CD4-positive, alpha-beta T cell treated with Interleukin-17A for 4 hours (primary cell): ENCODE measurements at places on chromosomes 12 and 14.

DNA sequence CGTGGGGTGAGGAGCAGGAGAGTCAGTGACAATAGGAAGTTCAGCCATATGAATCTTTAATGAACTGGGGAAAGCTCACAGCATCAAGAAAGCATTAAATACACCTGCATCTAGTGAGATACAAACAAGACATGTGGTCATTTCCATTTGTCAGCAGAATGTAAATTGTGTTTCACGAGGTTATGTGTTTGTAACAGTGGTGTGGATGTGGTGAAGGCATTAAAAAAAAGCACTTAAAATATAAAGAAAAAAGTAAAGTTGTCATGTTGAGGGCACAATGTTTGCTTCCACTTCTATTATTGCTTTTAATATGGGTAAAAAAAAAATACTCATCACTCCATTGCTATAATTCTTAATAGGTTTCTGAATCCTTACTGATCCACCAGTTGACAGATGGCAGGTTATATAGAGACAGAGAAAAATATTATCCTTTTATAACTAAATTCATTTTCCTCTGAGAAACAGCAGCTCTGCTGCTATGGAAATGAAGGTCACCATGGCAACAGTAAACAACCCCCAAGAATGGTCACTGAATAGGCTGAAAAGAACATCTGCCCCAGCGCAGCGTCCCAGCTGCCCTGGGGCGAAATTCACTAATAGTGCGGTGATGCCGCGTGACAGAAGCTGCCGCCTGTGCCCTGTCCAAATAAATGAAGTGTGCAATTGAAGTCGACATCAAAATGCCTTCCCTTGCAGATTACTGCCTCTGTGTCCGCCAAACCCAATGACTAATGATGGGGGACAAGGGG lies 226.1 kb downstream of the FOXN3 start:
- no peak for DNase-seq

DNA sequence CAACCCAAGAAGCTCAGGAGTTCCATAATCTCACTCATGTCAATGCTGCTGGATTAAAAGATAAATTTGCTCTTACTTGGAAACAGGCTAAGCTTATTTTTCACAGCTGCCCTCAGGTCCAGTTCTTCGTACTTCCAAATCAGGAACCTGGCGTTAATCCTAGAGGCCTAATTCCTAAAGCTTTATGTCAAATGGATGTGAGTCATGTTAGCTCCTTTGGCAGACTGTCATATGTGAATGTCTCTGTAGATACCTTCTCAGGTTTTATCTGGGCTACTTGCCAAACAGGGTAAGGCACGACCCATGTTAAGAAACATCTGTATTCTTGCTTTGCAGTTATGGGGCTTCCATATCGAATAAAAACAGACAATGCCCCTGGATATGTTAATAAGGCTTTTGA lies 504.6 kb downstream of the ALG10 start:
- DNase-seq, result no peak

DNA sequence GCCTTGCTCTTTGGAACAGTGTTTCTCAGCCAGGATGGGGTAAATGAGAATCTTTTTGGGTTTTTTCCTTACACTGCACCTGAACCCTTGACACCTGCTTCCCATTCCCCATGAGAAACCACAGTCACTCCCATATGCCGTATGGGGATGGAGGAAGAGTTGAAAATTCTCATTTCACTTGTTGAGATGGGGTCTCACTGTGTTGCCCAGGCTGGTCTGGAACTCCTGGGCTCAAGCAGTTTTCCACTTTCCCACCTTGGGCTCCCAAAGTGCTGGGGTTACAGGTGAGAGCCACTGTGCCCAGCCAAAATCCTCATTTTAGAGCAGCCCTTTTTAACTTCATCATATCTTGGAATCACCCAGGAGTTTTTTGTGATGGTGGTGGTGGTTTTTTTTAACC lies 3.7 kb downstream of the MVK start:
- DNase-seq, result no peak

DNA sequence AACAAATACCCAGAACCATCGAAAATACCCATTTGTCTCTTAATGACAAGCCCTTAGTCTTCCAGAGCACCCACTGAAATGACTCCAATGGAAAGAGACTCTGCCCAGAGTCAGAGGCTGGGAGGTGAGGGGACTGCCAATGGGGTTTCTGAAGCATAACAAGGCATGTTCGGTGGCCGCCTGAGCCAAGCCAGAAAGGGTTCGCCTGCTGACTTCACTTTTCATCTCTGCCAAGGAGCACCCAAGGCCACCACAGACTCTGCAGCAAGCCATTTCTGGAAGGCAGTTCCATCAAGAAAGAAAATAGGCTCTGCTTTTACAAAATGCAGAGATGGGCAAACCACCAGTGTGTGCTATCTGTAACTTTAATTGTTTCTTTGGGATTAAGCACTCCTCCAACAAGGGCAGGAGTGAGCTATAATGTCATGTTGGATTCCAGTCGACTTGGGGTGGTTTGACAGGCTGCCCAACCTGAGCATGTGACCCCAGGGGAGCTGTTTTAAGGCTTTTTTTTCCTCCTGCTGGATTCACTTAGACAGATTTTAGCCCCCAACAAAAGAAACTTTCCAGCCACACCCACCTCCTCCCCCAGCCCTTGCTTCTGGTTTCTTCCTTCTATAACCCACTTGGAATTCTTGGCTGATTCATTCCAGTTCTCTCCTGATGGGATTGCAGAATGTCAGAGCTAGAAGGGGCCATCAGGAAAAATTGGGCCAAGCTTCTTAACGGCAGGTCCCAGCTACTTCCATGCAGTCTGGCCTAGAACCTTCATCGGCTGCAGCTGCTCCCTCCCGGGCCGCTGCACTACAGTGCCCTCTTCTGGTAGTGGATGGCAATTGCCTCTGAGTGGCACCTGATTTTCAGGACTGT lies 24.1 kb downstream of the CKAP4 start:
- peak; percentile 77 for DNase-seq

GRCh38 chr12:111444925-111445725 lies 39.4 kb downstream of the SH2B3 start:
- peak; percentile 76 for DNase-seq

DNA sequence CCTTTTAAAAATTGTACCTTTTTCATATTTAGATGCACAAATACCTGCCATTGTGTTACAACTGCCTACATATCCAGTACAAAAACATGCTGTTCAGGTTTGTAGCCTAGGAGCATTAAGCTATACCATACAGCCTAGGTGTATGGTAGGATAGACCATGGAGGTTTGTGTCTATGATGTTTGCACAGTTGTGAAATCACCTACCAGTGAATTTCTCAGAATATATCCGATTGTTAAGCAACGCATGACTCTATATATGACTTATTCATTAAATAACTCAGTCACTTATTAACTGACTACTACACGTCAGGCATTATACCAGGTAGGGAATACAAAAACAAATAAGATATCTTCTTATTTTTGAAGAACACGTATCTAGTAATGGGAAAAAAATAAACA lies 26.2 kb upstream of the ETNK1 start:
- no peak for DNase-seq

DNA sequence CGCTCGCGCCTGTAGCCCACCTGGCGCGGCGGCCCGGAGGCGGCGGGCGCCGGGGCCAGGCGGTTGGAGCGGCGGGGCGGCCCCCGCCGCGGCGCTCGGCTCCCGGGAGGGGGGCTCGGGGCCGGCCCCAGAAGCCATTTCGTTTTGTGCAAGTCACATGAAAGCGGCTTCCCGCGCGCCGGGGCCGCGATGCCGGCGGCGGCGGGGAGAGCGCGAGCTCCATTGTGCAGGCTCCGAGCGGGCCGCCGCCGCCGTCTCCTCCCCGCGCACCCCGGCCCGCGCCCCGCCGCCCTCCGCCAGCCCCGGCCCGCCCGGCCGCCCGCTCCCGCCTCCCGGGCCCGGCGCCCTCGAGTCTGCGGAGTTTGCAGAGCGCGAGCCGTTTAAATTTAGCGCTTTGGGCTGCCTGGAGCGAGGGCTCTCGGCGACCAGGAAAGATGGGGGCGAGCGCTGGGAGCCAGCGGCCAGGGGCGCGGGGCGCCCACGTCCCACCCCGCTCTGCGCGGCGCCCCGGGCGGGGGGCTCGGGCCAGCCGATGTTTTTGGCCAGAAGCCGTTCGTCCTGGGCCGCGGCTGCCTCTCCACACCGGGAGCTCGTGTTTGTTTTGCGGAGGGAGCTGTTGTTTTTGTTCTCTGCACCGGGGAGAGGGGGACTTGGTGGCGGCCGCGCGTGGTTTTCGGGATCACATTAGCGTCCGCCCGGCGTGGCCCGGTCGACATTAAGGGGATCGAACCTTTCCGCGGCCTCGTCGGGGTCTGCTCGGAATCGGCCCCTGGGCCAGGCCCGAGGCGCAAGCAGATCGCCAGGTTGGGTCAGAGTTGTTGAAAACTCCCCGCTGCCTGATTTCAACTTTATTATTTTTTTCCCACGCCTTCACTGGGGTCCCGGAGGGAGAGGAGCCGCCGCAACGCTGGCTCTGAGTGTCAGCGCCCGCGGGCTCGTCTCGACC lies 982 bp downstream of the BCL7A start:
- DNase-seq, result peak; percentile 52

DNA sequence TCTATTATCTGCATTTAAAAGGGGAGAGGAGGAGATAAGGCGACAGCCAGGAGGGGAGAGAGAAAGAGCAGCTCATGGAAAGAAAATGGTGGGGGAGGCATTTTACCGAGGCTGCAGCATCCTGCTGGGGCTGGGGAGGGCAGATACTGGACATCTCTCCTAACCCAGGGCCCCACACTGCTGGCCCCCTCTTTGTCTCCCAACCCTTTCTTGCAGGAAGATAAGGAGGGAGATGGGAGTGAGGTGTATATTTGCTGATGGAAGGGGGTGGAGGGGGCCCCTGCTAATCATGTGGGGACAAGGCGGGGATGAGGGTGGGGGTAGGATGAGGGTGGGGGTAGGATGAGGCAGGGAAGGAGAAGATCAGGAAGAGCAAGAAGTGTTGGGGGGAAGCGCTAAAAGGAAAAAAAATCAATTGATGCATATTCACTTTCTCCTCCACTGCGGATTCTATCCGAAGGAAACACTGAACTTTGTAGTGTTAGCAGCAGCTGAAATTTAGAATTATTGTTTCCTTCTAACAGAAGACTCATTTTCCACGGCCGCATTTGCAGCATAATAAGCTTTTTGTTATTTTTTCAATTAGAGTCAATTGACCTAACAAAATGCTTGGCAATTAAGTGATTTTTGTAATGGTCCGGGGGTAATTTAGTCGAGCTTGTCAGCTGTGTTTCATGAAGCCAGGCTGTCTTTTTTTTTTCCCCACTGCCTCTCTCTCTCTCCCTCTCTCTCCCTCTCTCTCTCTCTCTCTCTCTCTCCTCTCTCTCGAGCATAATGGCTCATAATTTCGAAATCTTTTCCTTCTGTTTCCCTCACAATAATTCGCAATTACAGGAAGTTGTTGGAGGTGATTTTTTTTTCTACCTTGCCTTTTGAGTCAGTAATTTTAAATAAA lies 1134.6 kb downstream of the BCL11B start:
- DNase-seq, result peak; percentile 19

- no peak for DNase-seq
Measured at GRCh38 chr14:85533023-85533860, 3.3 kb downstream of the FLRT2 start.

DNA sequence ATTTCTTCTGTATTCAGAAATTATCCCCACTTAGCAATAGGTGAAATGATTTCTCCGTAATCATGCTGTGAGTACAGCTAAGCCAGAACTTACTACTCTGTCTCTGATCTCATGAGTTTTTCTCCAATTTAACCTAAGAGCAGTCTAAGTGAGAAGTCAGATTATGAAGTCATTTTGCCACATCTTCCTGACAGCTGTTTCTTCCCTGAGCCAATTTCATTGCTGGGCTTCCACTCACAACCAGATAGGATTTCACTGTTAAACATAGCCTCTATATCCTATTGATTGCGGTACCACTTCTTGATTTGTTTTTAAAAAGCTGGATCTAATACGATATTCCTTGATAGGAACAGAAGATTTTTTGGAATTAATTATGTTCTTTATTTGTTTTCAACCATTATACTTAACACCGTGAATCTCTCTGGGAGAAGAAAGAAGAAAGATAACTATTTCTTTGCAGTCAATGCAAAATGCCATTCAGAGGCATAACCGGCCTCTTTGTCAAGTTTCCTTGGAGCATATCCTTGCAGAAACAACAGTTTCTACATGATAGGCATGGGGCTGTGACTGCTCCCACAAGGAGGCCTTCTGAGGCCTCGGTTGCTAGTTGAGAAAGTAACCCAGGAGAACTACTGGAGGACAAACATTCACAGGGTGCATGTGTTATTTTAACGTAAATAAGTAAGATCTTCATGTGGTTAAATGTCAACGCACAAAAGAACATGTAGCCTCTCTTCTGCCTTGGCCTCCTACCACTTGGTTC lies 212.2 kb downstream of the NPAS3 start:
- no peak for DNase-seq

DNA sequence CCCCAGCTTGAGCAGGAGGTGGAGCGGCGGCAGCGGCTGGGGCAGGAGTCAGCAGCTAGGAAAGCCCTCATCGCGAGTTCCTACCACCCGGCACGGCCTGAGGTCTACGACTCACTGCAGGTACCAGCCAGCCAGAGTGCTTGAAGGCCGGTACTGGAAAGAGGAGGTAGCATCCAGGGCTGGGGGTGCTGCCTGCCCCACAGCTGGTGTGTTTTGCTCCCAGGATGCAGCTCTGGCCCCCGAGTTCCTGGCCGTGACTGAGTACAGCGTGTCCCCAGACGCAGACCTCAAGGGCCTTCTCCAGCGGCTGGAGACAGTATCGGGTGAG lies 1.6 kb downstream of the OGFOD2 start:
- DNase-seq, result no peak

DNA sequence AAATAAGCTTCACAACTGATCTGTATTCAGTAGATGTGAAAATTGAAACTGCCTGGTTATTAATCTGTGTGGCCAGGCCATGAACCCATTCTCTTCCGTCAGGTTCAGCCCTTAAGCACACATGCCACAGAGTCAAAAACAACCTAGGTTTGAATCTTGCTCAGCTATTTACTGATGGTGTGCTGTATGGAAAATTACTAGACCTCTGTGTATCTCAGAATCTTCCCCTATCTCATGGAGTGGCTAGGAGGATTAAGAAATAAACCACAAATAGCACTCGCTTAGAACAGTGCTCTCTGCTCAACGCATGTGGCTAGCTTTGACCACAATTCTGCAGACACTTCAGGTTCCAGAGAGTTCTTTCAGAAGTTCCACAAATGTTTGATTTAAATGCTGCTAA lies 240.7 kb upstream of the PLEKHG7 start:
- DNase-seq, result peak; percentile 7

GRCh38 chr12:89369166-89369565 lies 16.9 kb upstream of the DUSP6 start:
- no peak for DNase-seq

- DNase-seq, result no peak
Measured at GRCh38 chr14:74508844-74509428, 15.4 kb downstream of the ISCA2 start.

DNA sequence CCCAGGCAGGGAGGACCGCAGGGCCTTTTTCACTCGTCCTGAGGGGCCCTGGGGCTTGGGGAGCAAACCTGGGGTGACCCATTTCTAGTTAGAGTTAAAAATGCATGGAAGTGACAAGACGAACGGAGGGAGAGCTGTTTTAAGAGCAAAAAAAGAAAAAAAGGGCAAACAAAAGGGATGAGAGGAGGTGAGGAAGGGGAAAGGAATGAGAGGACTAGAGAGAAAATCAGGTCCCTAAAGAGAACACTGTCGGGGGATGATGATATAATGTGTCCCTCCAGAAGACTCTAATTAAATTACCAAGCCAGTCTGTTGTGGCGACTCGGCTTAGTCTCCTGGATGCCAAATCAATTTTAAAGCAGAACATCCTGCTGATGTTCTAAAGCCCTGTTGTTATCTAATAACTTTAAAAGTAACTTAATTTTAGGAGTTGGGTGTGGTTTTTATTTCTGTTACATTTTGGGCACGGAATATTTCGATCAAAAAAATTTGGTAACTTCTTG lies 1.1 kb downstream of the ANO6 start:
- no peak for DNase-seq

GRCh38 chr12:67698672-67699581 lies 50.4 kb downstream of the DYRK2 start:
- DNase-seq, result peak; percentile 69

- no peak for DNase-seq
Measured at GRCh38 chr12:68420225-68421010, 88.3 kb upstream of the MDM1 start.
